ENCODE measurements at places on chromosomes 12 and 14.

DNA sequence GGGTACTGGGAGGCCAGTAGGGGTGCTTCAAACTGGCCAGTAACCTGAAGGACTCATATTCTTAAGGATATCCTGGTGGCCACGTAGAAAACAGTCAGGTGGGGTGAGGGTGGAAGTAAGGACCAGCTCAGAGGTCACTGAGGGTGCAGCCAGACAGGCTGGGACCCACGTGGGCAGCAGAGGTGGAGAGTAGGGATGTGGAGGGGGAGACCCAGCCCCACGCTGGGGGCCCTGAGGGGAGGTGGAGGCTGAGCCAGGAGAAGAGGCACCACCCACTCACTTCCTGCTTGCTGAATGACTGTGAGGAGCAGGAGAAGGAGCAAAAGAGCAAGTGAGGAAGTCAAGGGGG is 12.6 kb upstream of the SERPINA3 start:
- DNase-seq, result no peak

GRCh38 chr12:52235822-52236361 is 2.8 kb downstream of the KRT7 start:
- no peak for DNase-seq

DNA sequence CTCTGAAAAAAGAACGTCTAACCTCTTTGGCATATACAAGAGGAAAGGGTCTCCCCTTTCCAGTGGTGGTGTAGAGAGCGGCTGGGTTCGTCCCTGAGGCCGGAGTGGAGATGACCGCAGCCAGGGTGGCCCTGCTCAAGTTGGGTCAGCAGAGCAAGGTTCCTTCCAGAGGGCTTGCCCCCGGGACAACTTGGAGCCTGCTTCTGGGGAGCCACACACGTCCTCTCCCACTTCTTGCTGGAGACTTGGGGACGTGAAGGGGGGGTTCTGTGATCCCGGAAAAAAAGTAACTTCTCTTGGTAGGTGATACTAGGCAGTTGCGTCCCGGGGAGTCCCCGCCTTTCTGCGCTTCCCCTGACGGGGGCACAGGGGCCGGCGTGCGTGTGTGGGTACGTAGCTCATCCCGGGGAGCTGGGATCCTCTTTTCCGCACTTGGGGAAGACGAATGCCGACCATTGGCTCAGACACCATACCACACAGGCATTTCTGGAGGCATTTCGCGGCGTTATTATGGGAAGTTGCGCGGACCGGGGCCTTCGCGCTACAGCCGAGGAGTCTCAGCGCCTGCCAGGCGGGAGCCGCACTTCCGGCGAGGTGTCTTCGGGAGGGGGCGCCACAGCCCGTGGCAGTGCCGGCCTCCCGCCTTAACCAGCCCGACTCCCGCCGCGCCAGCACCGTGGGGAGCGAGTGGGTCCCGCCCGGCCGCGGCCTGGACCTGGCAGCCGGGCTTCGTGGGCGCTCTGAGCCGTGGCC is 14.8 kb upstream of the PAX9 start:
- DNase-seq, result no peak

GRCh38 chr14:92217936-92218335 is 96.2 kb downstream of the CPSF2 start:
- no peak for DNase-seq

- no peak for DNase-seq
These were observed 483.3 kb downstream of the ZFP36L1 start for GRCh38 chr14:68309616-68310015.

- no peak for DNase-seq
These were observed 25.1 kb downstream of the ADGRD1 start for GRCh38 chr12:130978785-130979184.

DNA sequence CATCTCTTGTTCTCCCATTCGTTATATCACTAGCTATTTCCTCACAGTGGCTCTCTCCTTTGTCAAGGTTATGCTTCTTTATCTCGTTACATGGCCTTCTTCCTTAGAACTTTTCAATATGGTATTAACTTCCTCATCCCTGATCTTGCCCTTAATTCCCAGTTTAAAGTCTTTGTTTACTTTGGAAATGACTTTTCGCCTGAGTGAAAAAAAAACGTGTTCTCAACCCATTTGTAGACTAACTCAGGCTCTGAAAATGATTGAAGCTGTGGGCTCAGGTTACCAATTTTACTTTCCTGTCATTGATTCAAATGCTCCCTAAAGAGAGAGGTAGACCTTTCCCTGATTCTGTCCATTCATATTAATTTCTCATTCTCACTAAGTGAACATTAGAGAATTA is 135.2 kb downstream of the NUBPL start:
- DNase-seq, result no peak

GRCh38 chr14:90467501-90467900 is 70.7 kb downstream of the CALM1 start:
- DNase-seq, result no peak

DNA sequence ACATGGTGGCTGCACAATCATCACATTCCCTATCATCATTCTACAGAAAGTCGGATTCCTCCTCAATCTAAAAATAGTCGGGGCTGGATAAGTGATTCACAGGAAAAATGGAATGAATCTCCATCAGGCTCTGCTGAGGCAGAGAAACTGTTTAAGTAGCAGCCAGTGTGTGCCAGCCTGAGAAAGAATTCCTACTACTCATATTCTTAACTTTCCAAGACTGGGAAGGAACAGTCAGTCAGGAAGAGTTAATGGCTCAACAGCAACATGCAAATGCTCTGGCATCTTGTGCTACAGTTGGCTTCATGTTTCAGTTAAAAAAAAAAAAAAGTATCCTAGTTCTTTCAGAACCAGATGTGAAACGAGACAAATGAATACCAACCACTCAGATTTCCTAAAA is 187.0 kb downstream of the GRIP1 start:
- DNase-seq, result no peak

- no peak for DNase-seq
These were observed 34.9 kb downstream of the WIF1 start for GRCh38 chr12:65086236-65086635.

DNA sequence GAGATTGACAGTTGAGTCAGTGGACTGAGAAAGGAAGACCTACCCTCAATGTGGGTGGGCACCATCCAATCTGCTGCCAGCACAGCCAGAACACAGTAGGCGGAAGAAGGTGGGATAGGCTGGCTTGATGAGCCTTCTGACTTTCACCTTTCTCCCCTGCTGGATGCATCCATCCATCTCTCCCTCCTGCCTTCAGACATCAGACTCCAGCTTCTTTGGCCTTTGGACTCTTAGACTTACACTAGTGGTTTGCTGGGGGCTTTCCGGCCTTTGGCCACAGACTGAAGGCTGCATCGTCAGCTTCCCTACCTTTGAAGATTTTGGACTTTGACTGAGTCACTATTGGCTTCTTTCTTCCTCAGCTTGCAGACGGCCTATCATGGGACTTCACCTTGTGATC is 456.5 kb upstream of the MIS18BP1 start:
- DNase-seq, result no peak

DNA sequence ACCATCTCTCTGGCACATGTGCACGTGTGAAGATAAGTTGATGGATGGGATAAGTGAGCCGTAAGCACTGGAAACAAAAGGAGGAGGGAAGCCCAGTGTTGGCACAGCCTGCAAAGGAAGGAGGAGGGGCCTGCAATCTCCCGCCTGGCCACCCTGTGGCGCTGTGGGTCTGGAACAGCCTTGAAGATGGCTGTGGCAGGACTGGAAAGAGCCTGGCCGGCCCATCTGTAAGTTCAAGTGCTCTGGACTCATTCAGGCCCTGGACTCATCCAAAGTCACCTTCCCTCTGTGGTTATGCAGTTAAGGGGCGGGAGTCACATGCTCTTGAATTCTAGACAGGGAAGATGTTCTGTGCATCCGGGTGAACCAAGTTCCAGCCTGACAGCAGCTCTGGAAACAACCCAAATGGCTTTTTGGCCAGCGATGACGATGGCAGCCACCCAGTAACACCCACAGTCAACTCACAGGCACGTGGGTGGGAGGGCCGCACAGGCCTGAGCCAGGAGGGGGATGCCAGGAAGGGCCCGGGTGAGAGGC is 50.4 kb downstream of the CHGA start:
- DNase-seq, result no peak

- DNase-seq, result no peak
These were observed 9.6 kb downstream of the ACTN1 start for GRCh38 chr14:68969278-68970033.

- DNase-seq, result no peak
These were observed 72.4 kb downstream of the FERMT2 start for GRCh38 chr14:52878469-52878868.

- DNase-seq, result no peak
These were observed 5.5 kb upstream of the KRT79 start for GRCh38 chr12:52839436-52840105.

GRCh38 chr12:78239544-78239943 is 408.9 kb downstream of the NAV3 start:
- DNase-seq, result no peak

DNA sequence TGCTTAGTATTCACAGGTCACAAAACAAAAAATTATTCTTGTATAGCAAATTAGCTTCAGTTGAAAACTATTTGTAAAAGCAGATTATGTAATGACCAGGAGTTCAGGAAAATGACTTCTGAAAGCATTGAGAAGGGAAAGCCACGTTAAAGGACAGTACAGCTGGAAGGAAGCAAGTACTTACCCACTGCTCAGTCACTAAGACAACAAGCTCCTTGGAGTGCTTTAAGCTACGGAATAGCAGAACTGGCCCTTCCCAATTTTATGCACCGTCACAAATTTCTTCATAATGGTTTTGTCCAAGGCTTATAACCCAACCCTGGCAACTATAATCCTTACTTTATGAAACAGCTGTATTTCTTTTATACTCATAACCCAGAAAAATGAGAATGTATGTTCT is 13.0 kb upstream of the SNAPC1 start:
- no peak for DNase-seq

- no peak for DNase-seq
These were observed 31.9 kb upstream of the DUSP6 start for GRCh38 chr12:89384050-89384758.

- DNase-seq, result no peak
These were observed at the start of gene APOLD1 for GRCh38 chr12:12784911-12785814. APOLD1 (plus strand) TSS chr12:12785659; CDS start chr12:12785692, 33 bp downstream.

DNA sequence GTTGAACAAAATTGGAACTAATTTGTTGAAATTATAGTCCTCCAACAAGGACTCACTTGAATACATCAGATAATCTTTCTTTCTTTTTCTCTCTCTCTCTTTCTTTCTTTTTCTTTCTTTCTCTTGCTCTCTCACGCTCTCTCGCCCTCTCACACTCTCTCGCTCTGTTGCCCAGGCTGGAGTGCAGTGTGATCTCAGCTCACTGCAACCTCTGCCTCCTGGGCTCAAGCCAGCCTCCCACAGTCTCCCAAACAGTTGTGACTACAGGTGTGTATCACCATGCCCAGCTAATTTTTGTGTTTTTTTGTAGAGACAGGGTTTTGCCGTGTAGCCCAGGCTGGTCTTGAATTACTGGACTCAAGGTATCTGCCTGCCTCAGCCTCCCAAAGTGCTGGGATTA is 22.8 kb downstream of the WDR20 start:
- no peak for DNase-seq
